Right atrium auricular region (tissue), 2 donors: ENCODE measurements at places on chromosomes 2 and 18.
A peak's percentile ranks its signal among the peaks of the same experiment; 100 is the strongest.

DNA sequence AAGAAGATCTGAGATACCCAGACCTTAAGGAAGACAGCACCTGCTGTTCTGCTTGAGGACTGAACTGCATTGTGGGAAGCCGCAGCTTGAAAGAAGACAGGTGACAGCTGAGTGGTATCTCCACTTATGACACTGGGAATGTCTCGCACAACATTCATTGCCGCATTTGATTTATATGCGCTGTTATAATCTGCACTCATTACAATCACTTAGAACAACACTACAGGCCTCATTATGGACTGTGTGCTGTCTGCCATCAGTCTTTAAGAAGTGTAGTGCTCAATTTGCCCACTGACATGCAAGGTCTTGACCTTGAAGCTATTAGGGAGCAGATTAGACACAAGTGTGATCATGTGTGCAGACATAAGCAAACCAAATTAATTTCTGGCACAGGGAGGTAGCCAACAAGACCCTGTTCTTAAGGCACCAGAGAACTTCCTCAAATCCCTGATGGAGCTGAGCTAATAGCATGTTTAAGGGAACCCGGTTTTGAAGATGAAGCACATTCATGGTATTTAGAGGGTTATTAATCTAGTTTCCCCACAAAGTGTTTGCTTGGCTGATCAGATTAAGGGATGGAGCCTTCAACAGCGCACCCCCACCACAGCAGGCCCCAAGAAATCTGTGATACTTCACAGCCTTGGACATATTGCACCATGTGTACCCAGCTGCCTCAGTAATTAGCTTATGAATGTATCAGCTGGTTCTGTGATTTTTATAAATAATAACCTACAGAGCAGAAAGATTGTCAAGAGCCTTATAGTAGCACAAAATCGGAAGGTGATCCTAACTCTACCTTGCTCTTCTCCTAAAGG, 146.8 kb downstream of the SATB2 start:
- no peak overlapping the region for H3K27ac ChIP-seq
- H3K4me3 ChIP-seq: no peak overlapping the region
- no peaks in the 10 kb centered on the region for H3K36me3 ChIP-seq
- H3K4me1 ChIP-seq: no peaks in the 10 kb centered on the region

DNA sequence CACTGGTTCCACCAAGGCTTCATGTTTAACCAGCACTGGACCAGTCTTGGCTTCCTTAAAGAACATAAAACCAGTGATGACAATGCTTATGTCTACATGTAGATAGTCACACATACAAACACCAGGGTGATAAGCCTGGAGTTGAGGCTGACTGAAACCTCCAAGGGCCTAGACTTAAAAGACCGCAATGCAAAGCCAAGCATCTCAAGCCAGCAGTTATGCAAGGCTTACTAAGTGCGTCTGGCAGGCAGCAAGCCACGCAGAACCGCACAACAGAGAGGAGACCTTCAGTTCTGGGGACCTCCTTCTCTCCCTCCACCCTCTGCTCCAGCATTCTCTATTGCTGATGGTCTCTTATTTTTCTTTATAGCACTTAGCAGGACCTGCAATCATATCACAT, 63.2 kb upstream of the ACAA2 start:
- no peak overlapping the region for H3K27ac ChIP-seq
- peaks cover 12% of the 10 kb centered on the region for H3K4me1 ChIP-seq
- no peaks in the 10 kb centered on the region for H3K27me3 ChIP-seq
- H3K4me3 ChIP-seq: no peak overlapping the region

- H3K27me3 ChIP-seq: no peaks in the 10 kb centered on the region
- peak overlapping the region; percentile 12 for H3K27ac ChIP-seq
- H3K4me3 ChIP-seq: no peak overlapping the region
- no peak for DNase-seq
Measured at GRCh38 chr2:174593041-174593440, 4.6 kb downstream of the WIPF1 start.

DNA sequence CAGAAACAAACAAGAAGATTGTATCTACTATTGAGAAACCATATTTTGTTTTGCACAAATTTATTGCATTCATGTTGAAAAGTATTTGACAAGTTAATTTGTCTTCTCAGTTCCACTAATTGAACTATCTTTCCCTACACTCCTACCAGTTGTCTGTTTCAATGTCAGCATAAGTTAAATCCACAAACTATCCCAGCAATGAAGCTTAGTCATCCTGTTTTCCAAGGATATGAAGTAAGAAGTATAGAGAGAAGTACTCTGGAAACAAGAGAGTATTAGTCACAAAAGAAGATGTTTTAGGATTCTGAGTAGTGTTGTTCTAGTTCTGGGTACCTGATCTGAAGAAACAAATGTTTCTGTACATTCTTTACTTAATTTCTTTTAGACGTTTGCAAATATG, 261.6 kb upstream of the ZNF804A start:
- H3K27ac ChIP-seq: no peak overlapping the region
- H3K4me3 ChIP-seq: no peak overlapping the region
- no peak for DNase-seq
- H3K27me3 ChIP-seq: no peaks in the 10 kb centered on the region
- no peaks in the 10 kb centered on the region for H3K36me3 ChIP-seq

GRCh38 chr18:54119524-54120019, 104.9 kb downstream of the MBD2 start:
- H3K27me3 ChIP-seq: no peaks in the 10 kb centered on the region
- H3K4me1 ChIP-seq: no peaks in the 10 kb centered on the region
- no peak overlapping the region for H3K27ac ChIP-seq
- DNase-seq: no peak
- no peak overlapping the region for H3K4me3 ChIP-seq

DNA sequence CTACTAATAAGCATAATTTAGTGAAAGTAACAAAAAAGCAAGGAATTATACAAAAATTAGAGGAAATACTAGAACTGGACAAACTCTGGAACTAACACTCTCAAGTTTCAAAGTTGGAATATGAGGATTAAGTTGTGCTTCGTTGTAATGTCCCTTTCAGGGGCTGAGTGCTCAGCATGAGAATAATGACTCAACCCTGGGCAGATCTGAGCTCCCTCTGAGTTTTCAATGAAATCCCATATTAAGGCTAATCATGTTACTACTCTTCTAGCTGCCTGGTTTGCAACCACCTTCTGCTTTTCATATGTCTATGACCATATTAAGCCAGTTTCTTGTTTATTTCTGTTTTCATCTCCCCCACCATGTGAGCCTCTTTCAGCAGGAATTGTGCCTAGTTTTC, 274.9 kb upstream of the LRRTM4 start:
- no peak for DNase-seq
- no peaks in the 10 kb centered on the region for H3K27me3 ChIP-seq
- H3K36me3 ChIP-seq: no peaks in the 10 kb centered on the region

GRCh38 chr2:19911808-19912509, 10.2 kb upstream of the TTC32 start:
- H3K27me3 ChIP-seq: no peaks in the 10 kb centered on the region
- no peaks in the 10 kb centered on the region for H3K4me1 ChIP-seq
- H3K4me3 ChIP-seq: no peak overlapping the region
- H3K36me3 ChIP-seq: no peaks in the 10 kb centered on the region
- DNase-seq: no peak
- no peak overlapping the region for H3K27ac ChIP-seq
